ENCODE measurements at places on chromosomes 1 and 21. TPM values are rescaled to one million over a fixed set of nuclear protein-coding genes. Genes with fewer than 3 reads are reported as not detected.
A peak's percentile ranks its signal among the peaks of the same experiment; 100 is the strongest.

GRCh38 chr21:26057477-26058170, 112.9 kb downstream of the APP start:
- H3K27ac ChIP-seq: no peak overlapping the region
- no peaks in the 10 kb centered on the region for H3K36me3 ChIP-seq
- H3K4me1 ChIP-seq: peaks cover 4% of the 10 kb centered on the region
- peak; percentile 32 for DNase-seq

- H3K27me3 ChIP-seq: no peaks in the 10 kb centered on the region
- peaks cover 28% of the 10 kb centered on the region for H3K36me3 ChIP-seq
- H3K27ac ChIP-seq: no peak overlapping the region
- DNase-seq: no peak
- no peaks in the 10 kb centered on the region for H3K4me1 ChIP-seq
Measured at GRCh38 chr1:36232212-36233095, 8.2 kb downstream of the THRAP3 start.

- no peak for DNase-seq
- no peaks in the 10 kb centered on the region for H3K27me3 ChIP-seq
- no peak overlapping the region for H3K4me3 ChIP-seq
- no peak overlapping the region for H3K27ac ChIP-seq
- H3K4me1 ChIP-seq: no peaks in the 10 kb centered on the region
- H3K36me3 ChIP-seq: no peaks in the 10 kb centered on the region
Measured at GRCh38 chr1:220338759-220339158, 66.5 kb upstream of the RAB3GAP2 start.

GRCh38 chr1:205774198-205775014, 876 bp downstream of the RAB29 start:
- peaks cover 17% of the 10 kb centered on the region for H3K27me3 ChIP-seq
- peak; percentile 25 for DNase-seq
- H3K36me3 ChIP-seq: no peaks in the 10 kb centered on the region

GRCh38 chr1:205777994-205778393, 2.7 kb upstream of the RAB29 start:
- no peak overlapping the region for H3K27ac ChIP-seq
- no peaks in the 10 kb centered on the region for H3K36me3 ChIP-seq
- DNase-seq: no peak
- H3K4me1 ChIP-seq: peaks cover 10% of the 10 kb centered on the region
- H3K27me3 ChIP-seq: peaks cover 17% of the 10 kb centered on the region
- no peak overlapping the region for H3K4me3 ChIP-seq

GRCh38 chr1:175341631-175342429, 149.3 kb upstream of the KIAA0040 start:
- peaks cover 4% of the 10 kb centered on the region for H3K4me1 ChIP-seq
- DNase-seq: no peak
- no peak overlapping the region for H3K4me3 ChIP-seq
- no peak overlapping the region for H3K27ac ChIP-seq

- H3K27me3 ChIP-seq: no peaks in the 10 kb centered on the region
- DNase-seq: no peak
- H3K36me3 ChIP-seq: no peaks in the 10 kb centered on the region
- H3K4me1 ChIP-seq: no peaks in the 10 kb centered on the region
- H3K27ac ChIP-seq: no peak overlapping the region
Measured at GRCh38 chr1:72018562-72018961, 263.8 kb downstream of the NEGR1 start.

DNA sequence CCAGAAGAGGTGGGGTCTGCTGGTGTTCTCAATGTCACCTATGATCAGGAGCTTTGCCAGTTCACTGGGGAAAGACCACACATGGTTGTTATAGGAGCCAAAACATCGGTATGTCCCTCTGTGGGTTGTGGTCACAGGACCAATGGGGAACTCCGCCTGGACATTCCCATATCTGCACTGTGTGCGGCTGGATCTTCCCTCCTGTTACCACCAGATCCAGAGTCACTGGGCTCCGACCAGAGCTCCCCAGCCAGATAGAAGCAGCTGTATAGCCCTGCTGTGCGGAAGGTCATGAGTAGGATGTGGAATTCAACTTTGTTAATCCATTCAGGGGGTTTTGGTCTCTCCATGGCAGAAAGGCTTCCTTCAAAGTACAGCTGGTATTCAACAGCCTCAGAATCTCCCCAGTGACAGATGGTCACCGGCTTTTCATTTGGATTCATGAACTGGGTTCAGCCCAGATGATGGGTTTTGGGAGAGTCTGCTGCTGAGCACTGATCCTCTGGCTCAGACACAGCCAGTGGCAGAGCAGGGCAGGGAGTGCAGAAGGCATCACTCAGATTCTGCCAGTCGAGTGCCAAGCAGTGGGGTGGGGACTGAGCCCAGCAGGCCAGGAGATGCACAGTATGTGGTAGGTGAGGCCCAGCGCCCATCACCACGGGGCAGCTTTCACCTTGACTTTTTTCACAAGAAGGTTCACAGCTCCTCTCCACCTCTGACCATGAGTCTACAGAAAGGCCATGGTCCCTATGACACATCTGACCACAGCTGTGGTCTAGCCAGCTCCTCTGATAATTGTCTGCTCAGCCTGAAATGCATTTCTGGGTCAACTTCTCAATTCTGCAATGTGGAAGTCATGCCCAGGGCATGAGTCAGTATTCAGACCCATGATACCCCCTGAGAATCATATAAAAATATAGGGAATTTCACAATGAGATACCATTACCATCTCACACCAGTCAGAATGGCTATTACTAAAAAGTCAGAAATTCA, 2.9 kb upstream of the SHCBP1L start:
- H3K4me1 ChIP-seq: peaks cover 9% of the 10 kb centered on the region
- H3K27me3 ChIP-seq: peaks cover 8% of the 10 kb centered on the region
- H3K36me3 ChIP-seq: no peaks in the 10 kb centered on the region
- no peak for DNase-seq
- H3K27ac ChIP-seq: no peak overlapping the region
- no peak overlapping the region for H3K4me3 ChIP-seq

DNA sequence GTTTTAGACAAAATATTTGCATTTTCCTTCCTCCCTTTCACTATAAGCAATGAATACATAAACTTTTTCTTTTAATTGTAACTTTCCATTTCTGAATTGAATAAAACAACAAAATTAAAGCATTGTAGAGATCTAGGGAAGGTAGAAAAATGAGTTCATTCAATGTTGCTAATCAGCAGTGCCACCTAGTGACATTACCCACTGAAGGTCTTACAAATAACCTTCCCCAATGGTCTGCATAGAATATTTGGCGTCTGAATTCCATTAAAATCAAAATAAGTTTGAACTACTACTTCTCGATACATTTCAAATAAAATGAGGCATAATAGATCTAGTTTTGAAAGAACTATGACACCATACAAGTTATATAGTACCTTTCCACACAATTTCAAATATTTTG, 19.6 kb downstream of the FH start:
- H3K27me3 ChIP-seq: no peaks in the 10 kb centered on the region
- no peak overlapping the region for H3K4me3 ChIP-seq
- no peak overlapping the region for H3K27ac ChIP-seq
- DNase-seq: peak; percentile 93
- no peaks in the 10 kb centered on the region for H3K4me1 ChIP-seq

- H3K36me3 ChIP-seq: peaks cover 25% of the 10 kb centered on the region
- H3K27ac ChIP-seq: no peak overlapping the region
- H3K4me1 ChIP-seq: peaks cover 4% of the 10 kb centered on the region
- H3K27me3 ChIP-seq: no peaks in the 10 kb centered on the region
Measured at GRCh38 chr1:209613400-209614150, 30.1 kb downstream of the CAMK1G start.

The DYRK3 gene
- 8.3 TPM for polyA plus RNA-seq

The HCRTR1 gene
- 4.2 TPM for polyA plus RNA-seq

The CCDC24 gene
- polyA plus RNA-seq: 18.2 TPM

The ESPN gene
- polyA plus RNA-seq: 4.7 TPM

Measured in spinal cord (tissue), 10 donors.